Bone marrow (tissue), 2 donors: ENCODE measurements at places on chromosomes 3 and 15.

GRCh38 chr3:74149466-74149865, 465.0 kb downstream of the CNTN3 start:
- DNase-seq = no peak

GRCh38 chr3:166125179-166125578, 288.0 kb upstream of the BCHE start:
- DNase-seq = no peak

GRCh38 chr3:141499965-141500364, 13.1 kb downstream of the RASA2 start:
- no peak for DNase-seq

GRCh38 chr15:83285979-83286553, 1.6 kb upstream of the BNC1 start:
- no peak for DNase-seq

- no peak for DNase-seq
These were observed 97.4 kb downstream of the KCNAB1 start for GRCh38 chr3:156217674-156218352.

DNA sequence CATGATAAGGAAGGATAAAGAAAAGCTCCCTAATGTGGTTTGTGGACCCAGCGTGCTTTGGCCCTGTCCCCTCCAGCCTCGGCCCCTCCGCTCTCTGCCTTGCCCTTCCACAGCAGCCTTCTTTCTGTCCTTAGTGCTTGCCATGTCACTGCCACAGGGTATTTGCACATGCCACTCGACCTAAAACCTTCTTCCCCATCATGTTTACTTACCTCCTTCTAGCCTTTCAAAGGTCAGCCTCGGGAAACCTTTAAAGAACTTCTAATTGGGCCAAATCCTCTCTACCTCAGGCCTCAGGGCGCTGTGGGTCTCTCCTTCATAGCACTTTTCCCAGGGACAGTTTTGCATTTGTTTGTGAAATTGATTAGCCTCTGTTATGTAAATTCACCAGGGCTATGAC, 73.0 kb downstream of the SCN11A start:
- DNase-seq = no peak

GRCh38 chr15:80638553-80639167, 56.5 kb upstream of the ABHD17C start:
- no peak for DNase-seq

- no peak for DNase-seq
These were observed 136.8 kb downstream of the CHST2 start for GRCh38 chr3:143256416-143256815.

DNA sequence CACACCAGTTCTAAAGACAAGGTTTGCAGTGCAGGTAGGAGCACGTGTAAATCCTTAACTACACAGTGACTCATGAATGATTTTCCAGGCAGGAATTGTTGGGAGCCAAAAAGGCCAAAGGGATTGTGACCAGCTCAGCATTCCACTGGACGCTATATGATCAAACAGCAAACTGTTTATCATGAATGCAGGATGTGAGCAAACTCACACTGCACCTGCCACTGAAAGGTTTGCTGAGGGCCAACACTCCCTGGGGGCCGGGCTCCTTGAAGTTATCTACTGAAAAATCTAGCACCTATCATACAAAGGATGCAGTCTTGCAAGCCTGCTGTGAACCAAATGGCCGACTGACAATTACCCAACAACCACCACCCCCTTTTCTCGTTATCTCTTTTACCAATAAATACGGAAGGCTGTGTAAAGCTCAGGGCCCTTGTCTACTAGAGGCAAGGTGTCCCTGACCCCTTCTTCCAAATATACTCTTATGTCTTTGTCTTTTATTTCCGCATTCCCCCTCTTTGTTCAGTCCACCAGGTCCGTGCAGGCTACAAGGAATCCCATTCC, 11.5 kb upstream of the DNASE1L3 start:
- DNase-seq = no peak

GRCh38 chr15:89003865-89004725, 84.2 kb upstream of the ABHD2 start:
- no peak for DNase-seq

- no peak for DNase-seq
These were observed 14.5 kb upstream of the ZFYVE19 start for GRCh38 chr15:40792394-40792793.

GRCh38 chr3:32842531-32842931, 24.7 kb downstream of the TRIM71 start:
- DNase-seq = no peak

DNA sequence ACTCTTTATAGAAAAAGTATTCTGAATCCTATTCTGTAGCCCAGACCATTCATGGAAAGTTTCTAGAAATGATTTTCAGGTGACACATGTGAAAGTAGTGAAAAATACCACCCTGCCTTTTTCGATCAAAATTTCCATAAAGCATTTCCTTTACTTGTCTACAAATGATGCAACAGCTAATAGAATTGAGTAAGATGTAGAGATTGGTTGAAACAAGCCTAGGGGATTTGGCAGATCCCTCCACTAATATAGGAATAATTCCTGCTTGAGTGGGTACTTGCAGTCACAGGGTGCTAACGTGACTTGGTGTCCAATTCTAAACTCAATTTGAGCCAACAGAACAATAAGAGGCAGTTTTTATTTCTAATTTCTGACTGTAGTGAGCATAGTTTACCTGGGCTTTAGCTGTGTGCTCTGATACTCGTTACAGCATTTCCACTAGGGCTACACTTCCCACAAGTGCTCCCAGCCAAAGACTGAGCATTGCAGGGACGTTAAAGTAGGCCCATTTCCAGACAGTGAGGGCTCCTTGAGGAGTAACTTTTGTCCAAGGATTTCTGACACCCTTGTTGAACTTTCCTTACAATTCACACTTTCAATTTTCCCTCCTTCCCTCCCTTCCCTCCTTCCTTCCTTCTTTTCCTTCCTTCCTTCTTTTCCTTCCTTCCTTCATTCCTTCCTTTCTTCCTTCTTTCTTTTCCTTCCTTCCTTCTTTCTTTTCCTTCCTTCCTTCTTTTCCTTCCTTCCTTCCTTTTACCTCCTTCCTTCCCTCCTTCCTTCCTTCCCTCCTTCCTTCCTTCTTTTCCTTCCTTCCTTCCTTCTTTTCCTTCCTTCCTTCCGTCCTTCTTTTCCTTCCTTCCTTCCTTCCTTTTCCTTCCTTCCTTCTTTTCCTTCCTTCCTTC, 53.9 kb upstream of the TP63 start:
- no peak for DNase-seq

GRCh38 chr15:73078722-73079121, 26.5 kb downstream of the NEO1 start:
- no peak for DNase-seq

DNA sequence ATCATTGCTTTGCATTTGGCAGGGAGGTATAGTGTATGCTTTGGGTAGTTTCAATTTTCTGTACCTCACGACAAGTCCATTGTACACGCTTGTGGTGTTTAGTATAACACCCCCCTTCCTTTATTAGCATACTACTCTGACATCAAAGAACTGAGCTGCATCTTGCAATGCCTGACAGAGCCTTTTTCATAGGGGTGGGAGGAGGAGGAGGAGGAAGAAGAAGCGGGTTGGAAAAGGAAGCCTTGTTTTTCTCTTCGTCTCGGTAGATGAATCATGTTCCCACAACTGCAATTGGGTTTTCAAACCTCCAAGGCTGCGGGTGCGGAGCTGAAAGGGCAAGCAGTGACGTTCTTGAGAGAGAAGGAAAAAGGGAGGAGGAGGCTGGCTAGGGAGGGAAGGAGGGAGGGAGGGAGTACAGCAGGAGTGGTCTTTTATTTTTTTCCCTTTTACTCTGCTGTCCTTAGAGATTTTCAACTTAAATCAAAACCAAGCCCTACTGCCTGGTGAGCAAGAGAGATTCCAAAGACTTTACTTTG, 175.7 kb downstream of the KLHL25 start:
- peak; percentile 87 for DNase-seq

- no peak for DNase-seq
These were observed 72.5 kb downstream of the MORC1 start for GRCh38 chr3:109045271-109046040.

GRCh38 chr3:31724651-31725050, 191.9 kb downstream of the STT3B start:
- DNase-seq = no peak

- no peak for DNase-seq
These were observed 81.6 kb upstream of the GALNT15 start for GRCh38 chr3:16092923-16093322.

DNA sequence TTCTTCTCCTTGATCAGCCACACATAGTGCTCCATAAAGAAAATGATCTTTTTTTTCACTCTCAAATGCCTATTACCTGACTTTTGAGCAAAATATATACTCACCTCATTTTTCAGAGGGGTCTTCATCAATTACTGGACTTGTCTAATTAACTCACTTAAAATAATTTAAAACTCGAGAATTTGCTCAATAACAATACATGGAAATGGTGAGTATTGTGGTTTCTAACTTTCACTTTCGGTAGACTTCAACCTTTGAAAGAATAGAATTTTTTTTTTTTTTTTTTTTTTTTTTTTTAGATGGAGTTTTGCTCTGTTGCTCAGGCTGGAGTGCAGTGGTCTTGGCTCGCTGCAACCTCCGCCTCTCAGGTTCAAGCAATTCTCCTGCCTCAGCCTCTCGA, 17.7 kb upstream of the EPHB1 start:
- DNase-seq = no peak

DNA sequence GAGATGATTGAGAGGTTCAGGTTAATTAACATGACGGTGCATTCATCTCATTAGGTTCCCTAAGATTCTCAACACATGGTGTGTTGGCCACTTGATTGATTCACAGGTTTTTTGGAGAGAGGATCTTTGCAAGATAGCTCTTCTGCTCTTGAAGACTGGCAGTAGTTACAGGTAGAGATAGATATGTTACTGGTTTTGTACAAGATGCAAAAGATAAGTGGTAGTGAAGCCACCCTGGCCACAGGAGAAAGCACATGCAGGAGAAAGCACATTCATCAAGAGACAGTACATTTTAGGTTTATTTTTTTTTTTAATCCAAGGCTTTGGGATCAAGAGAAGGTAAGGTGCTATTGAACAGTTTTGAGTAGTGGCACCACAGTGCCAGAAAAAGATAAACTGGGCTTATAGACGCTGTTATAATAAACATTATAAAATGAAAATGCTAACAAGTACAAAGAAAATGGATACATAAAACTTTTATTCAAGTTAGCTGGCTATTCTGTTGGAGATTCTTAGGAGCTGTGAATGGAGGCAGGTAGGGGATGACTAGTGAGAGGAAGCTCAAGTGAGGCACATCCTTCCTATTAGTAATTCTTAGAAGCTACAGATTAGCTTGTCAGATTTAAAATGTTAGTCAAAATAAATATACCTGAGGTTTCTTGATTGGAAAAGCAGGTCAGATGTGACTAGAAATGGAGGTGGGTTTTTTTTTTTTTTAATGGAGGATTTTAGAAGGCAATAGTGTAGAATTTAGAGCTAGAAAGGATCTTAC, 10.8 kb downstream of the SELENOT start:
- no peak for DNase-seq

DNA sequence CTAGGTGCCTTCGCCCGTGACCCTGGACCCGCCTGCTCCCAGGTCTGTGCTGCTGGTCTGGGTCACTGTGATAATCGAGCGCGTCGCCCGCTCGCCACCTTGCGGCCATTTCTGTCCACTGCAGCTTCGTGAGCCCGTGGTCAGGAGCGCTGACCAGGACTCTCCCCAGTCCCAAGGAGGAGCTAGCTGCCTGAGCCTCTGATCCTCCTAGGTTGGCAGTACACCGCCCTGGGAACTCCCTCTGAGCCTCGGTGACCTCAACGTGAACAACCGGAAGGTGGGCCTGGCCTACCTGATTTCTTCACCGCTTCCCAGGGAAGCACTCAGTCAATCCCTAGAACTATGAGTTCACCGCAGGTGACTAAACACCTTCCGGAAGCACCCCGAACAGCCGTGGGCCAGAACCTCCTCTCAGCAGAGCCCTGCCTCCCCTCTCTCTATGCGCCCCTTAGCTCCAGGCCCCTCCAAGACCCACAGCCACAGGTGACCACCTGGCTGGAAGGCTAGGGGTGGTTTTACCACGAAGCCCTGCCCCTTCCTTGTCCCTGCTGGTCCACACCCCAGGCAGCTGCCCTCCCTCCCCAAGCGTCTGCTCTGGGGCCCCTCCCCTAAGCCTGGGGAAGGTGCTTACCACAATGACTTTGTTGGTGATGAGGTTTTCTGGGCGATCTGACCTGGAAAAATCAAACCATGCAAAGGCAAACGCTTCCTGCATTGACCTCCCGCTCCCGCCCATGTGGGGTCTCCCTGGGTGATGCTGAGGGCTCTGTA, 9.7 kb downstream of the PLA2G4D start:
- peak; percentile 32 for DNase-seq

GRCh38 chr15:67105991-67106763, 40.8 kb downstream of the SMAD3 start:
- no peak for DNase-seq

DNA sequence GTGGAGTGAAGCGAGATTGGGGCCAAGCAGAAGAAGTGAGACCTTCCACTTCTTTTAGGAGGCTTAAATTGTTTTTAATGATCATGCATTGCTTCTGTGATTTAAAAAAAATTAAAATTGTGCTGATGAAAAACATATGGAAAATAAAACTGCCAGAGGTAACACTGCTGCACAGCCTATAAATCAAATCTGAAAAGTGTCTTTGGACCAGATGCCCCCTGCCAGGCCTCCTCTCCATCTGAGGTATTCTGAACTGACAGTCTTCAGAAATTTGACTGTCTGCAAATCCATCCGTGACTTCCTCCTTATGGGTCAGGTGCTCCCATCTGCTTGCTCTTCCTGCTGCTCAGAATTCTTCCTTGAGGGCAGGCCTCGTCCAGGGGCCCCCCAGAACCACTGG, 108.5 kb upstream of the NR2E3 start:
- no peak for DNase-seq

DNA sequence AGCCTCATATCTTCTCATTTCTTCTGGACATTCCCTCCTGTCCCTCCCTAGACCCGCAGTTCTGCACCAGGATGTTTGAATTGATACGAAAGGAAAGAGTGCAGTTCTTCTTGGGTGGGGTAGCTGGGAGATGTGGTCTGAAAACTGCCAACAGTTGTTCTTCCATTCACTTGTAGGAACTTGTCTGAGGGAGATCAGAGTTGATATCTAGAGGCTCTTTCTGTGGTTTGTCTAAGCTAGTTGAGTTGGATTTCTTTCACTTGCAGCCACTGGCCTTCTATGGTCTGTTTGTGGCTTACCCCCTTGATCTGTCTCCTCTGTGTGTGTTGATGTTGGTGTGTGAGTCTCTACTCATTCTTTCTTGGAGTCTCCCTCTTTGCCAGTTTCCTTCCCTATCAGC, 42.5 kb upstream of the PIK3CB start:
- DNase-seq = no peak

GRCh38 chr3:69179740-69180372, 57.5 kb upstream of the LMOD3 start:
- no peak for DNase-seq

- DNase-seq = no peak
These were observed 154.4 kb downstream of the CHL1 start for GRCh38 chr3:350871-351371.

- DNase-seq = peak; percentile 50
These were observed 23.1 kb upstream of the MCCC1 start for GRCh38 chr3:183122257-183122932.
